ENCODE measurements at places on chromosomes 11 and 22. TPM values are rescaled to one million over a fixed set of nuclear protein-coding genes. Genes with fewer than 3 reads are reported as not detected.
A peak's percentile ranks its signal among the peaks of the same experiment; 100 is the strongest.

The MICALL1 gene
- 31.3 TPM for total RNA-seq

DNA sequence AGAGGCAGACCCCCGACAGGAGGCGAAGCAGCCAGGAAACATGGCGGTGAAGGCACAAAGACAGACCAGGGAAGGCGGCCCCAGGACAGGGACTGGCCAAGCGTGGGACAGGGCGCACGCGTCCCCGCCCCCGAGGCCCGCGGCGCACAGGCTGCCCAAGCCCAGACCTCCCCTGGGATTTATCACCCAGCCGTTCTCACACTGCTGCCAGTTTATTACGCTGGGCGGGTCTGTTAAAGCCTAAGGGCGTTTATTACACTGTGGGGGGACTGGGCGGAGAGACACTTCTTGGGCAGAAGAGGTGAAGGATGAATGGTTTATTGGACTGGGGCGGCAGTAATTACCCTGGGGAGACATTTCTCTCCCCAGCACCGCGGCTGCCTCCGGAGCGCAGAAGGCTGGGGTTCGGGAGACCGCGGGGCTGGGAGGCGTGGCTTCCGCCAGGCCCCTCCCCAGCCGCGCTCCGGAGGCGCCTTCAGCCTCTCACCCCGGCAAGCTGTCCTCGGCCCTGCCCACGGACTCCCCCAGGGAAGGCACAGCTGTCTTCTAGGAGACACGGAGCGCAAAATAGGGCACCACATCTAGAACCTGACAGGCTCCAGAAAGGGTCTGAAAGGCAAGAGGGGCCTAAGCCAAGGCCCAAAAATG, 47.1 kb downstream of the SLC22A12 start:
- H3K4me3 ChIP-seq = no peak overlapping the region
- DNase-seq = no peak
- H3K27ac ChIP-seq = no peak overlapping the region

- no peaks in the 10 kb centered on the region for H3K27me3 ChIP-seq
- no peak for DNase-seq
- no peaks in the 10 kb centered on the region for H3K4me1 ChIP-seq
Observed at GRCh38 chr11:61281581-61282250, 13.4 kb downstream of the VWCE start.

The TANGO2 gene
- 41.2 TPM for total RNA-seq

DNA sequence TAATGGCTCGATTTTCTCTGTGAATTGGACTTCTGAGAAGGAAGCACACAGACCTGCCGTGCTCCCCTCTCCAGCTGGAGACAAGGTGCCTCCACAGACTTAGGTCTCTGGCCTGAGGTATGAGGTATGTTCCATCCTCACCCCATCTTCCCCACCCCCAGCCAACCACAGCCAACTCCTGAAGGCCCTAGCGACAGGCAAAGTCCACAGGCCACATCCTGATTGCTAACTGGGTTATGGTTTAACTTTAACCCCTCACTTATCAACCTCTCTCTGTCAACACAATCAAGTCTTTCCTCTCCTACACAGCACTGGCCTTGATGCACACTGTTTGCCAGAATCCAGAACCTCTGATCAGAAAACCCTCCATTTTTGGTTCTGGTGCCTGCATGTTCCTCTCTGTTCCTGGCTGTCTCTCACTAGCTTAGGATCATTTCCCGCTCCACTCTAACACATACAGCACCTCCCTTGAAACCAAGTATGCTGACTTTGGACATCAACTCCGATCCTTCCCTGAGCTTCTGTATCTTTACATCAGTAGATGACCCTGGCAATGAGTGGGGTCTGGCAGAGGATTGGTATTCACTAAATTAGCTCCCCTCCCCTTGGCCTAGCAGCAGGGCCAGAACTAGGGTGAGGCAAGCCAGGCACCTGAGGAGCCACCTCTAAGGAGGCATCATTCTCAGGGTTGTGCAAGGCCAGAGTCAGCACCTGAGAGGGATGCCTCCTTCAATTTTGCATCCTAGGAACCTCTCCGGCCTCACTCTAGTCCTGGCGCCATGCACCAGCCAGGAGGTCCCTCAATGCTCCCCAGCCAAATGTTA, 22.0 kb downstream of the JAML start:
- H3K4me3 ChIP-seq = no peak overlapping the region
- H3K27me3 ChIP-seq = no peaks in the 10 kb centered on the region
- peaks cover 39% of the 10 kb centered on the region for H3K4me1 ChIP-seq
- H3K27ac ChIP-seq = no peak overlapping the region
- H3K36me3 ChIP-seq = peaks cover 30% of the 10 kb centered on the region

The CCDC179 gene
- total RNA-seq = not detected

DNA sequence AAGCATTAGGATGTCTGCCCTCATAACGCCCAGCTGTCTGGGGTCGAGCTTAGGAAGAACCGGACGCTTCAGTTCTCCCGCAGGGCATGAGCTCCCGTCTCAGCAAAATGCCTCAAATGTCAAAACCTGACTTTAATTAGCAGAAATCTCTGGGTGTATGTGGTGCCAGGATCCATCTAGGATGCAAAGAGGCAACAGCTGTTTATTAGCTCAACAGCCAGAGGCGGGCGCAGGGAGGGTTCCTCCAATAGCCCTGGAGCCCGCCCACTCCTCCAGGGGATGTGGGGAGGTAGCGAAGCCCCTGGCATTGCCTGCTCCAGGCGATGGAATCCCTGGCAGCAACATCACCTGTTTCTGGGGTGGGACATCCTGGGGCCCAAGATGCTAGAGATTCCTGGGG, 39.4 kb upstream of the RTL6 start:
- H3K27me3 ChIP-seq = peaks cover 14% of the 10 kb centered on the region
- no peak for DNase-seq
- no peaks in the 10 kb centered on the region for H3K36me3 ChIP-seq
- H3K27ac ChIP-seq = no peak overlapping the region

- DNase-seq = no peak
- H3K4me1 ChIP-seq = no peaks in the 10 kb centered on the region
- H3K27me3 ChIP-seq = no peaks in the 10 kb centered on the region
- H3K36me3 ChIP-seq = no peaks in the 10 kb centered on the region
- H3K4me3 ChIP-seq = no peak overlapping the region
Observed at GRCh38 chr11:15884141-15884540, 472.2 kb downstream of the SOX6 start.

The GSTT2 gene
- not detected for total RNA-seq

The OR52N4 gene
- total RNA-seq = 1.7 TPM

DNA sequence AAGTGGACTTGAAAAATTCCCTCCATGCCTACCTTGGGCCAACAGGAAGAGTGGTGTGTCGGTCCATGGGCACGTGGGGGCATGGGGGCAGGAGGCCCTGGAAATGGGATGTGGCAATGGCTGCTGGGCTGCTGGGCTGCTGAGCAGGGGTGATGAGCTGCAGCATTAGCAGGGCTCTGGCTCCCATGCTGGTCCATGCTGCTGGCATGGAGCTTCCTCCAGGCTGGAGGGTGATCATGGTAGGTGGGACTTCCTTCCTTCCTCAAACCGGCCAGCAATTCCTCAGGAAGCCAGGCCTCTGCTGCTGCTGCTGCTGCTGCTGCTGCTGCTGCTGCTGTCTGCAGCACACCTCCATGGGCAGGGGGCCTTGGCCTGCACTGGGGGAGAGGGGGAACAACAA, 4.3 kb downstream of the RGL4 start:
- no peaks in the 10 kb centered on the region for H3K27me3 ChIP-seq
- H3K36me3 ChIP-seq = peaks cover 46% of the 10 kb centered on the region
- H3K27ac ChIP-seq = peak overlapping the region; percentile 100
- H3K4me1 ChIP-seq = peaks cover 38% of the 10 kb centered on the region
- no peak for DNase-seq

GRCh38 chr11:35162745-35163144, 23.8 kb downstream of the CD44 start:
- no peaks in the 10 kb centered on the region for H3K27me3 ChIP-seq
- peaks cover 91% of the 10 kb centered on the region for H3K4me1 ChIP-seq
- no peak for DNase-seq
- H3K27ac ChIP-seq = peak overlapping the region; percentile 97
- H3K4me3 ChIP-seq = peak overlapping the region; percentile 26

- no peak overlapping the region for H3K27ac ChIP-seq
- peaks cover 1% of the 10 kb centered on the region for H3K36me3 ChIP-seq
- H3K4me3 ChIP-seq = no peak overlapping the region
- H3K27me3 ChIP-seq = no peaks in the 10 kb centered on the region
Observed at GRCh38 chr11:88809126-88809525, 256.7 kb downstream of the GRM5 start.

DNA sequence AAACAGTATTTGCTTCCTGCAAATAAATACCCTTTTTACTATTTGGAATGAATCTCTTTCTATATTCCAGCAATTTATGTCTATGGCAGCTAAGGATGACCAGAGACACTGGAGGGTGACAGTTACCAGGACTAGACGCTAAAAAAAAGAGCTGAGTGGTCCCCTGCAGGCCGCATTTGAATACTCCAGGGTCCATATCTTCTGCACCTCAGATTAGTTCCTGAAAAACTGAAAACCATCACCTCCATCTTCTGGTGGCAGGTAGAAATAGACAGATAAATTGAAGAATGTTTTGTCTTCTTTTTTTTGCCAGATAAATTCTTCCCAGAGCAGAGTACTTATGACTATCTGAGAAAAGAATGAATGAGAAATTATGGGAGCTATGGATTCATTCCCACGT, 145.6 kb downstream of the CSNK2A3 start:
- peaks cover 9% of the 10 kb centered on the region for H3K27me3 ChIP-seq
- no peak for DNase-seq
- H3K4me1 ChIP-seq = no peaks in the 10 kb centered on the region
- H3K4me3 ChIP-seq = no peak overlapping the region
- no peak overlapping the region for H3K27ac ChIP-seq

- no peak for DNase-seq
- H3K36me3 ChIP-seq = no peaks in the 10 kb centered on the region
- H3K4me3 ChIP-seq = no peak overlapping the region
- H3K27ac ChIP-seq = no peak overlapping the region
- peaks cover 10% of the 10 kb centered on the region for H3K4me1 ChIP-seq
- H3K27me3 ChIP-seq = no peaks in the 10 kb centered on the region
Observed at GRCh38 chr22:29593923-29594322, 9.5 kb upstream of the NF2 start.

The PNPLA3 gene
- 0.45 TPM for total RNA-seq

GRCh38 chr11:85821636-85822035, 10.7 kb upstream of the SYTL2 start:
- H3K27ac ChIP-seq = no peak overlapping the region
- H3K4me3 ChIP-seq = no peak overlapping the region
- peaks cover 3% of the 10 kb centered on the region for H3K36me3 ChIP-seq
- DNase-seq = no peak
- peaks cover 39% of the 10 kb centered on the region for H3K4me1 ChIP-seq
- peaks cover 4% of the 10 kb centered on the region for H3K27me3 ChIP-seq

- H3K27ac ChIP-seq = no peak overlapping the region
- no peaks in the 10 kb centered on the region for H3K36me3 ChIP-seq
- no peak overlapping the region for H3K4me3 ChIP-seq
- no peak for DNase-seq
- H3K4me1 ChIP-seq = no peaks in the 10 kb centered on the region
Observed at GRCh38 chr11:119759324-119759723, 30.3 kb upstream of the NECTIN1 start.

- H3K4me3 ChIP-seq = no peak overlapping the region
- no peak for DNase-seq
- no peaks in the 10 kb centered on the region for H3K36me3 ChIP-seq
Observed at GRCh38 chr11:122123263-122123929, 7.4 kb upstream of the BLID start.

- H3K4me3 ChIP-seq = no peak overlapping the region
- no peak overlapping the region for H3K27ac ChIP-seq
- DNase-seq = no peak
- H3K27me3 ChIP-seq = peaks cover 16% of the 10 kb centered on the region
- no peaks in the 10 kb centered on the region for H3K36me3 ChIP-seq
- H3K4me1 ChIP-seq = no peaks in the 10 kb centered on the region
Observed at GRCh38 chr11:119752946-119753345, 23.9 kb upstream of the NECTIN1 start.

The SCGB1A1 gene
- not detected for total RNA-seq

GRCh38 chr11:27452147-27452546, 20.4 kb downstream of the LGR4 start:
- no peak overlapping the region for H3K4me3 ChIP-seq
- no peaks in the 10 kb centered on the region for H3K36me3 ChIP-seq
- H3K27ac ChIP-seq = no peak overlapping the region
- no peaks in the 10 kb centered on the region for H3K4me1 ChIP-seq
- no peak for DNase-seq

The PHOX2A gene
- not detected for total RNA-seq

The ZW10 gene
- 16.3 TPM for total RNA-seq

- H3K4me3 ChIP-seq = no peak overlapping the region
- peaks cover 6% of the 10 kb centered on the region for H3K36me3 ChIP-seq
- no peak overlapping the region for H3K27ac ChIP-seq
- H3K27me3 ChIP-seq = peaks cover 3% of the 10 kb centered on the region
Observed at GRCh38 chr22:46747646-46748045, 9.6 kb upstream of the CERK start.

DNA sequence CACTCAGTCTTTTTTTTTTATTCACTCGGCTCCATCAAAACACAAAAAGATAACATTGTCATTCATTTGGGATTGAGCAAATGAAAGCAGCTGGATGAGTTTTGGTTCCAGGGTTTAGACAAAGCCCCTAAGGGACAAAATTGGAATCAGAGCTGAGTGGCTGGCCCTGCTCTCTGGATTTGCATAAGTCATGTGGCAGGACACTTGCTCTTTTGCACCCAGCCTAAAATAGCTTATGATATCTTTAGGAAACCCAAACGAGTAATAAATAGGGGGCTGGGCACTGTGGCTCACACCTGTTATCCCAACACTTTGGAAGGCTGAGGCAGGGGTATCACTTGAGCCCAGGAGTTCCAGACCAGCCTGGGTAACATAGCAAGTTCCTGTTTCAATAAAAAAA, 11.0 kb upstream of the TMEM121B start:
- peaks cover 2% of the 10 kb centered on the region for H3K36me3 ChIP-seq
- H3K27me3 ChIP-seq = peaks cover 4% of the 10 kb centered on the region
- H3K4me3 ChIP-seq = no peak overlapping the region
- DNase-seq = no peak
- H3K4me1 ChIP-seq = no peaks in the 10 kb centered on the region

The APOBEC3F gene
- total RNA-seq = 45.1 TPM

DNA sequence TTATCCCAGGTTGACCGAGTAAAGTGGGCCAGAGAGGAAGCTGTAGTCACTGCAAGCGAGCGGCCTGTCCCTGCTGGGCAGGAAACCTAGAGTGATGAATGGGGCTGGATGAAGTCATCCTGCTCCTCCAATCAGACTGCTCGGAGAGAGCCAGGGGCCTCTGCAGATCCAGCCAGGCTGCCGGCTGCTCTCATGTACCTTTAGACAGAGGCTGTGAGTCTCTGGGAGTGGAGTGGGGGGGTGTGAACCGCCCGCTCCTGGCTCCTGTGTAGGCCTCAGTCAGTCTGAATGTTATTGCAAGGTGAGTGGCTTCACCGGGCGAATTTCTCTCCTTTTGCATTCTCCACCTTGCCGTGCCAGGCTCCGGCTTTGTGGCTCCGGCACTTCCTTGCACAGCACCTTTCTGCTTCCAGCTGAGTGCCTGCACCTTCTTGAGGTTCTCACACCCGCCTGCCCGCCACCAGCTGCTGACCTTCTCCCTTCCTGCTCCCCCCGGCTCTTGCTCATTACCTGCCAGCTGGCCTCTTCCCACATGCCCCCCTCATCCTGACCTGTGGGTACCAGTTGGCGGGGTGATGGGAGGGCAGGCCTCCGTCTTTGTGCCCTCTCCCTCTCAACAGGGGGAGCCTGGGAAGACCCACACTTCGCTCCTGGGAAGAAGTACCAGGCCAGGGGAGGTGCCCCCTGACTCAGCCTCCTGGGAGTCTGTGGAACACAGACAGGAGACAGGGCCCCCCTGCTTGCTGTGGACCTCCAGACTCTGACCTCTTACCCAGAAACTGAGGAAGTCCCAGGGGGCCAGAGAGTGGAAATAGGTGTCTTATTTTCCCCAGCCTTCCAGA, 79.9 kb downstream of the GRAMD1B start:
- no peaks in the 10 kb centered on the region for H3K27me3 ChIP-seq
- peaks cover 4% of the 10 kb centered on the region for H3K36me3 ChIP-seq
- peaks cover 26% of the 10 kb centered on the region for H3K4me1 ChIP-seq

The SAA2 gene
- total RNA-seq = not detected

The MFNG gene
- total RNA-seq = 207 TPM

Data from activated naive CD8-positive, alpha-beta T cell treated with anti-CD3 and anti-CD28 coated beads, Interleukin-2, amount 10 ng/mL, durations not matched to agents 7 days and 5 days (primary cell).